Left hindlimb (tissue), 1 donor: ENCODE measurements at places on chromosomes 7 and 10.

GRCh38 chr10:7184660-7185366 lies 226.0 kb downstream of the SFMBT2 start:
- DNase-seq = no peak

- DNase-seq = no peak
These were observed 19.8 kb downstream of the HKDC1 start for GRCh38 chr10:69239816-69240434.

DNA sequence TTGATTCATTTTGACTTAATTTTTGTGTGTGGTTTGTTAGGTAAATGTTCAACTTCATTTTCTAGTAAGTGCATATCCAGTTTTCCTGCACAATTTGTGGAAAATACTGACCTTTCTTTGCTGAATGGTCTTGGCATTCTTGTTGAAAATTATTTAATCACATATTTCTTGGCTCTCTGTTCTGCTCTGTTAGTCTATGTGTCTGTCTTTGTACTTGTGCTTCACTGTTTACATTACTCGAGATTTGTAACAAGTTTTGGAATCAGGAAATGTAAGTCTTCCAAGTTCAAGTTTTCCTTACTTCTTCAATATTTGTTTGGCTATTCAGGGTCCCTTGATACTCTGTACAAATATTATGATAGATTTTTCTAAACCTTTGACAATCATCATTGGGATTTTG lies 838.2 kb upstream of the POM121L12 start:
- DNase-seq = no peak

DNA sequence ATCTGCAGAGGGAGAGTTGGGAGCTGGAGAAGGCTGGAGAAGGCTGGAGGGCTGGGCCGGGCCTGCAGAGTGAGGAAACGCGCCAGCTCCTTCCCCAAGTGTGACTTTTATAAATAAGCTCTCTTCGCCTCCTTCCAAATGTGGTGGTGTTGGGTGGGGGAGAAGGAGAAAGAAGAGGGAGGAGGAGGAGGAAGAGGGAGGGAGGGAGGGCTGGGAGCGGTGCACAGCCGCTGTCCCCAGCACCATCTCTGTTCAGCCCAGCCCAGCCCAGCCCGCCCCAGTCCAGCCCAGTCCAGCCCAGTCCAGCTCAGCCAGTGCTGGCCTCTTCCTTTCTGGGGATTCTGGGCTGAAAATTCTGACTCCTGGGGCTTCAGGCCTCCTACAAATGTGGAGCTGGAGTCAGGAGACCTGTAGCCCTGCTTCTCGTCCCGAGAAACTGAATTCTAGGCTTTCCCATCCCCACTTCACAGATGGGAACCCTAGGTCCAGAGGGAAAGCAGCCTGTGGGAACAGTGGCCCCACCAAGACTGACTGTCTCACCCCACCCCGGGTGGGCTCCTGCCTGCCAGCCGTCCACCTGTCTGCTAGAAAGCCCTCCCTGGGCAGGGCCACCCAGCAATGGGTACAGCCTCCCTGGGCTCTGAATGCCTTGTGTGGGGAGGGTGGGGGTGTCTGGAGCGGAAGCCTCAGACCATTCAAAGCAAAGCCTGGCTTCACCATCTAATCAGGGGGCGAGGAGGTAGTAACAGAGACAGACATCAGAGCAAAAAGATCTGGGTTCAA lies 2.3 kb downstream of the STX1A start:
- DNase-seq = no peak

- DNase-seq = no peak
These were observed 697.8 kb downstream of the NRG3 start for GRCh38 chr10:82572744-82573143.

- DNase-seq = no peak
These were observed 14.7 kb downstream of the MMS19 start for GRCh38 chr10:97483506-97483905.

GRCh38 chr7:2018569-2019460 lies 213.9 kb downstream of the MAD1L1 start:
- DNase-seq = peak; percentile 85

DNA sequence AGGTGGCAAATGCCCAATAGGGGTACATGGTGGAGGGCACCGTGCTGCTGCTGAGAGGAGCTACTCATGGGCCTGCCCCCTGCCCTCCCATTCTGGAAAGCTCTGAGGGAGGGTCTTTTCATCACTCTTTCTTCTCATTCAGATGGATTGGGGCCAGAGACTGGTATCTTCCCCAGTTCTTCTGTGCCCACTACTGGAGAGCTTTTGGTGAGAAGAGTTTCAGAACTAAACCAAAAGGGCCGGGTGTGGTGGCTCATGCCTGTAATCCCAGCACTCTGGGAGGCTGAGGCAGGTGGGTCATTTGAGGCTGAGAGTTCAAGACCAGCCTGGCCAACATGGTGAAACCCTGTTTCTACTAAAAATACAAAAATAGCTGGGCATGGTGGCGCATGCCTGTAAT lies 12.5 kb downstream of the ADRA2A start:
- DNase-seq = no peak

DNA sequence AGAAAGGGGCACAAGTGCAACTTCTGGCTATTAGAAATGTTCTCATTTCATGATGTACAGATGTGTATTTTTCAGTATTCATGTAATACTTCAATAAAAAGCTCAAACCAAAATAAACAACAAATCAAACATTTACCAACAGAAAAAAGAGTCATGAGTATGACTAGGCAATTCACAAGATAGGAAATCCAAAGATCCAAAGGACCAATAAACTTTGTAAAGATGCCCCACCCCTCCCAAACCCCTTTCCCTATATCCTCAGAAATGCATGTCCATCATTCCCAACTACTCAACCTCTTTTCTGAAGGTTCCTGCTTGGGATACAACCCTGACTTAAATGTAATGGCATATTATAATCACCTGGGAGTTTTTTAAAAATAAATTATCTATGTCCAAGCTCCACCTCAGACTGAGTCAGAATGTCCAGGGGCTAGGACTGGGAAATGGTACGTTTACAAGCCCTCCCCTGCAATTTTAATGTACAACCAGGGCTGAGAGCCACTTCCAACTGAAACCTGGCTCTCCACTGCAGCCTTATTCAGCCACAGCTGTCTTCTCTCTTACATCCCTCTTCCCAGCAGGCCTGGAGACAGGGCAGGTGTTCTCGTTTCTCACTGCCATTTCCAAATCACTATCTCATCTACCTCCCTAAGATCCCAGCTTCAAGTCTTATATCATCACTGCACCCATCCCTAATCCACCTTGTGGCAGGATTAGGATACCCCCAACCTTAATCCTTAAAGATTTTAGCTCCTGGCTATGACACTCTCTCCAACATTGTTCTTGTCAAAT lies 36.5 kb downstream of the COA1 start:
- no peak for DNase-seq

- no peak for DNase-seq
These were observed 22.6 kb downstream of the PFKFB3 start for GRCh38 chr10:6225263-6225814.

DNA sequence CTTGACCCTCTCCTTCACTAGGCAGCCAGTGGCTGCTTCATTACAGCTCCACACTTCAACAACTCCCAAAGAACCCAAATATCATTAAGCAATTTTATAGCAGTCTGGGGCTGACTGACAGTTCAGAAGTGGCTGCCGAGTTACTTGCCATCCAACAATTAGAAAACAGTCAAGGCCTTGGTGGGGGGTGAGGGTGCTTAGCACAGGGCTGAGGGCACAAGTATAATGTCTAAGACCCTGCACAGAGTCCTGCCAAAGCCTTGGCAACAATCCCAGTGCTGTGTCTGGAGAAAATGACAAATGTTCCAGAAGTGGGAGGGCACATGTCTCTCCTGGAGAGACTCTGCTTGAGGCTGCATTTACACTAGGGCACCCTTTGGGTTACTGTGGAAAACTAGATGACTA lies 71.1 kb downstream of the CXCL12 start:
- DNase-seq = no peak

DNA sequence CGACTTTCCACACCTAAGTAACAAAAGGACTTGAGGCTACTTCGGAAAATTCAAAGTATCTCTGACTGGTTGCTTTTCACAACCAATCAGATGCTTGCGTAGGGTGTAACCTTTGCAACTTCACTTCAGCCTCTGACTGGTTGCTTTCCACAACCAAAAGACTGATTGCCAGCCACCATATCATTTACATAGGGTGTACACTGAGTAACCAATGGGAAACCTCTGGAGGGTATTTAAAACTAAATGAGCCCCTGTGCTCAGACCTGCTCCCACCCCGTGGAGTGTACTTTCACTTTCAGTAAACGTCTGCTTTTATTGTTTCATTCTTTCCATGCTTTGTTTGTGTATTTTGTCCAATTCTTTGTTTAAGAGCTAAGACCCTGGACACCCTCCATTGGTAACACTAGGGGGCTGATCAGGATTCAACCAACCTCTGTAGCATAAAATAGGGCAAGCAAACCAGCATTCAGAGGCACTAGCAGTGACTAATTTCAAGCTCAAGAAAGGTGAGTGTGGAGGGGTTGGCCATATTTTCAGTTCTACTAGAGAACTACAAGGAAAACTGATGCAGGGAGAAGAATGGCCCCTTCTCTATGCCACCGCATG lies 390.8 kb downstream of the POM121L12 start:
- no peak for DNase-seq

DNA sequence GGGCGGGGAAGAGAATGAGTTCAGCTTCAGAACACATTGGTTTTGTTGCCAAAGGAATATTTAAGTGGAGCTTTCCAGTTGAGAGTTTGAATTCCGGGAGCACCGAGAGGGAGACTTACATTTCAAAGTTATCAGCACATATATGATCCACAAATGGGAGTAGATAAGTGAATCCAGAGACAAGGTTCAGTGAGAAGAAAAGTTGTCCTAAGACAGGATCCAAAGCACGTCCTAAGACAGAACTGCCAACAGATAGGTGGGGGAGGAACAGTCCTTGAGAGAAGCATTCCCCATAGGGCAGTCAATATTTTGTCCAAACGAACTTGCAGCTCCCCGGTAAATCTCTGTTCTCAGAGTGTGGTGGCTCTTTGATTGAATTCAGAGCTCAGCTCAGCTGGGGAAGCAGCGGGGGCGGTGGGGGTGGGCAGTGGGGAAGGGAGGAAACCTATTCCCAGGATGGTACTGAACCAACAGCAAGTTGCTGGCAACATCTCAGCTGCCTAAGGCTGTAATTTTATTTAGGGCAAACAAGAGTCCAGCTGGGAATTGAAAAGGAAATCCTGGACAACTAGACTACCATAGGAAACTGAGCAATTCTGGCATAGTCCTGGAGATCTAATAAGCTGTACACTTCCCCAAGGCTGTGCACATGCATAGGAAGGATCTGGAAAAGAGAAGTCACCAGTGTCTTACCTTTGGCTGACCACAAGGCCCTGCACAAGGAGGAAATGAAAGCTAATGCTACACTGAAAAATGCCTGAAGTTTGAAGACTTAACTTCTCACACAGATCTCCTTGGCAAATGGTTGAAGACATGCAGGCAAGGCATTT lies 94.2 kb upstream of the CXCL12 start:
- peak; percentile 77 for DNase-seq

DNA sequence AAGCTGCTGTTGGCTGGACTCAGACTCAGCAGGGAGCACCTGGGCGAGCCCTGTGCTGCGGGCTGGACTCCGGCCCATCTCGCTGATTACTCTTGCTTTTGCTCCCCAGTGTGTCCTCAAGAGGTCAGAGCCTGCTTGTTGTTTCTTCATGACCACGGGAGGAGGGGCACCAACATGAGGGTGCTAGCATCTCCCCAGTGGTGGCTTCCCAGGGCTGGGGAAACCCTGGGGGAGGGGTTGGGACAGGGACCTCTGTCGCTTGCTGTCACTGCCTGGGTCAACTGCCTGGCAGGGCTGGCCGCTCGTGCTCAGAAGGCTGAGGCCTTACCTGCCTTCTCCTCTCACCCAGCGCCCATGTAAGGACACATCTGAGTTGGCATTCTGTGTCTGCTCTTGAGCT lies 152.3 kb upstream of the SHH start:
- DNase-seq = no peak

DNA sequence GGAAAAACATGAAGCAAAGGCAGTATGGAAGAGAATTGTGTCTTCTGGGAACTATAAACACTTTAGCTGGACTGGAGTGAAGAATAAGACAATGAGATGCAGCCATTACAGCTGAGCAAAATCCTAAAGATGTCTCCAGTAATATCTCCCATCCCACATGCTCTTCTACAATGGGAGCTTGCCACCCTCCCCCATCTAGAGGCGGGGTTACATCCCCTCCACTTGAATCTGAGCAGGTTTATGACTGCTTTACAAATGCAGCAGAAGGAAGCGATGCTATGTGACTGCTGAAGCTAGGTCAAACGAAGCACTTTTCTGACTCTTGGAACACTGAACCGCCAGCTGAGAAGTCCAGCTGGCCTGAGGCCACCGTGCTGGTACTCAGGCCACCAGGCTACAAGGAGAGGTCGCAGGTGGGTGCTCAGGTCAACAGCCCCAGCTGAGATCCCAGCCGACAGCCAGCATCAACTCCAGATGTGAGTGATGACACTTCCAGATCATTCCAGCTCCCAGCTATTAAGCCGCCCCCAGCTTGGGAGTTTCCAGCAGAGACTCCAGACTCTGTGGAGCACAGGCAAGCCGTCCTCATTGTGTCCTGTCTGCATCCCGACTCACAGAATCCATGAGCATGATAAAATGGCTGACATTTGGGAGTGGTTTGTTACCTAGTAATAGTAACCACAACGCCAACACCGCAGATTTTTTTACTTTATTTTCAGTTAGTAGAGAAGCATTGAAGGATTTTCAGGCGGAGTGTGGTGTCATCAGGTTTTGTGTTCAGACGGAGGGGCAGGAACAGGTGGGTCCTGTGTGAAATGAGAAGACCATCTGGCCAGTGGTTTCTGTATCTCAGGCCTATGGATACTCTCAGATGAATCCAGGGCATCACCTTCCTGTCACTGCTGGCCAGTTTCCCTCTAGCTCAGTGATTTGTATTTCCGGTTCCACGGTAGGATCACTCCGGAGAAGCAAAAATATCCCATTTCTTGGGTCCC lies 89.3 kb downstream of the NPY start:
- DNase-seq = peak; percentile 63

GRCh38 chr7:139626817-139627216 lies 103.3 kb downstream of the CLEC2L start:
- DNase-seq = no peak

DNA sequence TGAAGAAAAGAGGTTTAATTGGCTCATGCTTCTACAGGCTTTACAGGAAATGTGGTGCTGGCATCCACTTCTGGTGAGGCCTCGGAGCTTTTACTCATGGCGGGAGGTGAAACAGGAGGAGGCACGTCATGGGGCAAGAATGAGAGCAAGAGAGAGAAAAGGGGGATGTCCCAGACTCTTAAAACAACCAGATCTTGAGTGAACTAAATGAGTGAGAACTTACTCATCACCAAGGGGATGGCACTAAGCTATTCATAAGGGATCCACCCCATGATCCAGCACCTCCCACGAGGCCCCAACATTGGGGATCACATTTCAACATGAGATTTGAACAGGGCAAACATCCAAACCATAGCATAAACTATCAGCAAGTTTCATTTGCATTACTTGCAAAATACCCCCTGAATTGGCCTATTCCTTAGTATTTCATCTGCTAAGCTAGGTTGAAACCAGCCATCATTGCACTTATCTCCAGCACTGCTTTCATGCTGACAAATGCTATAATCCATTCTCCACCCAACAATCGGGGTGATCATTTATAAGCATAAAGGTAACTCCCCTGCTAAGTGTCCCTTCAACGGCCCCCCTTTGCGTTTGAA lies 179.0 kb downstream of the NOC3L start:
- no peak for DNase-seq
